ENCODE measurements at places on chromosomes 11 and 22.

- DNase-seq: peak; percentile 4
Observed at GRCh38 chr11:130945896-130946295, 29.6 kb upstream of the SNX19 start.

DNA sequence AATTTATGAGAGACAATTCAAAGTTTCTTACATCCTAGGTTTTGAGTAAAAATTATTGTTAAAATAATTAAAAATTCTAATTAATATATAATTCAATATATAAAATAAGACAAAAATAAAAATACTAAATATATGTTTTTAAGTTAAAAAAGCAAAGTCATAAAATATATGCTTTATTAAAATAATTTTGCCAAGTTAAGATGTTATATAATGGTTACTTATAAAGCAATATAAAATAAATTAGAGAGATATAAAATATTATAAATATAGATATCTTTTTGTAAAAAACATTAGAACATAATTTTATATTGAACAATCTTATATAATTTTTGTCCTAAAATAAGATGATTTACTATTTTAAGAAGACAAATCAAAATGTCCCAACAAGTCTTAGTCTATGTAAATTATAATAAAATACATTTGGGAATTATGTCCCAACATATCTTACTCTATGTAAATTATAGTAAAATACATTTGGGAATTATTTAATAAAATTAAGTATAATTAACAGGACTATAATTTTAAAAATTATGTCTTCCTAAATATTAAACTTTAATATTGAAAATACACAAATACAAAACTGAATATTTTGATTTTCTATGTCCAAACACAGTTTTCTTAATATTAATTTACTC is 67.7 kb upstream of the TOP3B start:
- no peak for DNase-seq

DNA sequence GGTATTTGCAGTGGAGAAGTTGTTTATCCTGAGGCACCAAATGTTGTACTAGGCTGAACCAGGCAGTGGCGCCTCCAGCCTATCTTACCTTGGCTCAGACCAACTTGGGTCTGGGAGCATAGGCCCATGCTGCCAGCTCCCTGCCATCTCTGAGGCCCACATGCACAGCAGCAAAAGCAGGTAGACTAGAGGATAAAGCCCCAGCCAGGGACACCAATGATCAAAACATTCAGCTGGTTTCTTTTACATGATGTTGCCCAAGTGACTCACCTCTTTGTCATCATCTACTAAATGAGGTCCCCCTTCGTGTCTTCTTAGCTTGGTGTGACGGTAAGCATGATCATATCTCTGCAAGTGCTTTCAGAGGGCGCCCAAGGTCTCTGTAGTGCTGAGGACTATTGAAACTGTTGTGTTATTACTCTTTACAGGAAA is 112.1 kb upstream of the DRD2 start:
- DNase-seq: peak; percentile 59

- no peak for DNase-seq
Observed at GRCh38 chr22:45399712-45400445, 13.5 kb downstream of the SMC1B start.

DNA sequence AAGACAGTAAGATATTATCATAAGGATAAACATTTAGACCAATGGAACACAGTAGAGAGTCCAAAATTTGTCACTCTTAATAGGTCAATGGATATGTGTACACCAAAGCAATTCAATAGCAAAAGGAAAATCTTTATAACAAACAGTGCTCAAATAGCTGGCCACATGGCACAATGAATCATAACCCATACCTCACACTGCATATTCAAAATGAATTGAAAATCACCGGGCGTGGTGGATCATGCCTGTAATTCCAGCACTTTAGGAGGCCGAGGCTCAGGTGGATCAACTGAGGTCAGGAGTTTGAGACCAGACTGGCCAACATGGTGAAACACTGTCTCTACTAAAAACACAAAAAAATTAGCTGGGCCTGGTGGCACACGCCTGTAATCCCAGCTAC is 8.4 kb downstream of the SNX32 start:
- no peak for DNase-seq

- no peak for DNase-seq
Observed at GRCh38 chr22:46578251-46578823, 40.9 kb upstream of the CELSR1 start.

DNA sequence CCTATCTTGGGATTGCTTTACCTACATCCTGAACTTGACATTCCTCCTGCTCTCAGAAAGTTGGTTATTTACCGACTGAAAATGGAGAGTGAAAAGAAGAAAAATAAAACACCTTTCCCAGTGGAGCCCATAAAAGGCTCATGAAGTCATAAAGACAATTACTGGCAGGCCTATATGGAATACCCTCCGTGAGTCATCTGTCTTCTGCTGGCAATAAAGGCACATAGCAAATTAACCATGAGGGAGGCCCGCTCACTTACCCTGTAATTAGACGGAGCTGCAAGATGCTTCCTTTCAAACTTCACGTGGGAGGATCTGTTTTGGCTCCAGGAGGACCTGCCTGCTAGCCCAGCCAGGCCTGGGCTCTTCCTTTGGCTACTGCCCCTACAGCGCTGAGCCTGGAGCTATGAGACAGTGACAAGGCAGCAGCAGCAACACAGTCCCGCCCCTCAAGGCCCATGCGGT is 540.4 kb downstream of the BUD13 start:
- no peak for DNase-seq

DNA sequence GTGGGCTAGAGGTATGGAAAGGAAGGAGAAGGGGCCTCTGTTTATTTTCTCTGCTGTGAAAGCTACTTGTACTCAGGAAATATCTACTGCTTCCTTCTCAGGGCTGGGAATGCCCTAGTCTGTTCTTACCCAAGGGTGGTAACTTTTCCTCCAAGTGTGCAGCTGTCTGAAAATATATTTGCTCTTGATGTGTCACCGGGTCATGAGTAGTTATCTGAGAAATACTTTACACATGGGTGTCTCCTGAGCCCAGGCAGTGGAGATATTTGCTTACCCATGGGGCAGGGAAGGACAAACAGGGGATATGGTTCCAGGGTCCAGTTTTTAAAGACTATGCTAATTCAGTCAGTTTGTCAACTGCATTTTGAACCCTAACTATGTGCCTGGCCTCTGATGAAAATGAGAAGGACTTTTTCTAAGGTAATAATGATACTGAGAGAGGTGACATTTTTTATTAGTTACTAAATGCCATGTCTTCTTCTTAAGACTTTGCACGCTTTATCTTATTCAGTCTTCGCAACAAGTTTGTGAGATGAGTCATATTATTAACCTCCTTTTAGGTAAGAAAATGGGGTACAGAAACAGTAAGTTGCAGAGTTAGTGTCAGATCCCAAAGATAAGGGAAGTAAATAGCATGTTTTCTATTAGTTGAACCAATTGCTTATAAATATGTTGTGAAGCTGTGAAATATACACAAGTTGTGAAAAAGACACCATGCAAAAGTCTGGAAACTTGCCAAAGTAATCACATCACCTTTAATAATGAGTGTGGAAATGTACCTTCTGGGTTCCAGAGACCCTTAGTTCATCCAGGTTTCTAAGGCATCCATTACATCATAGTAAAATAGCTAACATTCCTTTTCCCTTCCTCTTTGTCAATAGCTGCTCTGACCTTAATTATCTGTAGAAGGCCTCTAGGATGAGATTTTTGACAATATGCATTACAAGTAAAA is 22.9 kb downstream of the SYTL2 start:
- DNase-seq: no peak

GRCh38 chr11:34330653-34331052 is 27.2 kb downstream of the ABTB2 start:
- DNase-seq: no peak

- DNase-seq: no peak
Observed at GRCh38 chr11:123375832-123376231, 54.2 kb upstream of the GRAMD1B start.
